ENCODE measurements at places on chromosomes 16 and 17.

- no peak for DNase-seq
Measured at GRCh38 chr16:1533443-1533951, at the start of gene TMEM204. TMEM204 (plus strand) TSS chr16:1533666; CDS start chr16:1534276, 610 bp downstream.

GRCh38 chr17:57670769-57671569 lies 74.1 kb downstream of the CCDC182 start:
- no peak for DNase-seq

DNA sequence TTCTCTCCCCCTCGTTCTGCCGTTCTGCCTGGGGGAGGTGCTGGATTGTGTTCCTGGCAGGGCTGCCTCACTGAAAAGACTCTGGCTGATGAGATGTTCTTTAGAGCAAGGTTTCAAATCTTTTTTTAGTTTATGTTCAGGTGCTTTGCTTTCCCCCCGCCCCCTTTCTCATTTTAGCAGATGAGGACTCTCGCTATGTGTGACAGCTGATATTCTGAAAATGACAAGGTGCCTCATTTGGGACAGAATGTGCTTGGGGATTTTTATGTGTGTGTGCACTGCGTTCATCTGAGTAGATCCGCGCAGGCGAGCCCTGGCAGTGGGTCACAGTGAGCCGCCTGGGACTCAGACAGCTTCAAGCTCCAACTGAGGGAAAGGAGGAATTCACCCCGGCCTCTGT lies 205.9 kb downstream of the HS3ST4 start:
- no peak for DNase-seq

DNA sequence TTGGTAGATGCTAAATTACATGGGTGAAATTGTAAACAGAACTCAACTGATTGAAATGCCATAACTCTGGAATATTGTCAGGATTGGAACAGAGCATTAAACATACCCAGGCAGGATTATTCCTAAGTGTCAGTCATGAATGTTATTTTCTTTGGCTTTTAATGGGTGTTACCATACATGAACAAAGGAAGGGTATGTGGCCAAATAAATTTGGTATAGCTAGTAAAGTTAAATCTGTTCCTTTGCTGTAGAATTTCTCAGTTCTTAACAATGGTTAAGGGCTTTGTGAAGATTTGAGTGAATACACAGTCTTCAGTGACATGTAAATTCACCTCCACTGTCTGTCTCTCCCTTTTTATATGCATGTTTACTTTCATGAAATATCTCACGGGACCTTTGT lies 679.5 kb upstream of the CDH8 start:
- no peak for DNase-seq

- DNase-seq = no peak
Measured at GRCh38 chr17:48294020-48294805, 135.8 kb downstream of the SKAP1 start.

DNA sequence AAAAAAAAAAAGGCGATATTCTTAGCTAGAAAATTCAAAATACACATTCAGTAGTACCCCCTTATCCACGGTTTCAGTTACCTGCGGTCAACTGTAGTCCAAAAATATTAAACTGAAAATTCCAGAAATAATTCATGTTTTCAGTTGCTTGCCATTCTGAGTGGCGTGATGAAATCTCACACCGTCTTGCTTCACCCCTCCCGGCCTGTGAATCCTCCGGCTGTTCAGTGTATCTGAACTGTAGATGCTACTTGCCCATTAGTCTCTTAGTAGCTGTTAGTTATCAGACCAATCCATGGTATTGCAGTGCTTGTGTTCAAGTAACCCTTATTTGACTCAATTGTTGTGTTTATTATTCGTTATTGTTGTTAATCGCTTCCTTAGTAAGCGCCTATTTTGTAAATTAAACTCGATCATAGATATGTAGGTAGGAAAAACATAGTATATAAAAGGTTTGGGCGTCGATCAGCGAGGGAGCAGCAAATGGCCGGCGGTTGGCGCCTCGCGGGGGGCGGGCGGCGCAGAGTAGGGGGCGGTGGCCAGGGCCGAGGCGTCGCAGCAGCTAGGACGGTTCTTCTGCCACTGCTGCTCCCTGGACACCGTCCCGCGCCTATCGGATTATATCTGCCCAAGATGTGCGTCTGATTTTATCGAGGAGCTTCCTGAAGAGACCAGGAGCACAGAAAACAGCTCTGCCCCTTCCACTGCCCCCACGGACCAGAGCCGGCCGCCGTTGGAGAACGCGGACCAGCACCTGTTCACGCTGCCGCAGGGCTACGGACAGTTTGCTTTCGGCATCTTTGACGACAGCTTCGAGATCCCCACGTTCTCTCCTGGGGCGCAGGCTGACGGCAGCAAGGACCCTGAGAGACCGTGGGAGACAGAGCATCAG lies 39.8 kb upstream of the AKAP1 start:
- no peak for DNase-seq

- no peak for DNase-seq
Measured at GRCh38 chr17:13410214-13410613, 191.5 kb downstream of the HS3ST3A1 start.

Data from SHP77 treated with DMSO at 0.1 percent for 48 hours (cell line).